ENCODE measurements at places on chromosomes 5 and 9.

DNA sequence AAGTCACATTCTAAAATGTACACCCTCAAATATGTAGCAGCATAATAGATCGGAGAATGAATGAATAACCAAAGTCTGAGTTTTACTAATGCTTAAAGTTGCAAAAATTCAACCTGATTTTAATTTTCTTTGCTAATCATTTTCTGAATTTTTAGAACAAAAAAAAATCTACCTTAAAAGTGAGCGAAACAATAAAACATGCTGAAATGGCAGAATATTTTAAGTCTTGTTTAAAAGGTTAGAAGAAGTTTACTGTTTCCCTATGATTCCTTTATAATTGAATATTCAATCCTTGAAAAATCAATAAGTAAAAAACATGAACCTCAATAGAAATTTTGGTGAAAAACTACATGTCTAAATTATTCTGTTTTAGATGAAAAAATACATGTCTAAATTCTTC, 27.1 kb upstream of the ZNF462 start:
- no peak for DNase-seq

DNA sequence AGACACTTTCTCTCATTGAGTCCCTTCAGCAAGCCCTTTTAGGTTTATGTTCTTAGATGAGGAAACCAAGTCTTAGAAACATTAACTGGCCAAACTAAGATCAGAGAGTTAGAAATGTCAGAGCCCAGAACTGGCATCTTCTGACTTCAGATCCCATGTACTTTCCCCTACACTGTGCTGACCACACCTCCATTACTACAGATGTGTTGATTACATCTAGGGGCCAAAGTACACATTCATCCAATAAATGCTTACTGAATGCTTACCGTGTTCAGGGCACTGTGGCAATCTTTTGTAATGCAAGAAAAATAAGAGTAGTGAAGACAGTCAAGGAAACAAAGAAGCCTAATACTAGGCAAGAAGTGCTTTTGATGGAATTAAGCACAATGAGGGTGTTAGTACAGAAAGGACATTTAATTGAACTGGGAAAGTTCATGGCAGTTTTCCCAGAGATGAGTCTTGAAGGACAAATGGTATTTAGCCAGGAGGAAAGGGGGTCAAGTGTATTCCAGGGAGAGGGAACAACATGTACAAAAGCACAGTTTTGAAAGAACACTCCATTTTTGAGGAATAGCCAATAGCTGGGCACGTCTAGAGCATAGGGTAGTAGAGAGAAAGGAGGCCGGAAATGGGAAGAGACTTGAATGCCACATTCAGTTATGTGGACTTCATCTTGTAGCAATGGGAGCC, 89.7 kb upstream of the CDKN2B start:
- no peak for DNase-seq

DNA sequence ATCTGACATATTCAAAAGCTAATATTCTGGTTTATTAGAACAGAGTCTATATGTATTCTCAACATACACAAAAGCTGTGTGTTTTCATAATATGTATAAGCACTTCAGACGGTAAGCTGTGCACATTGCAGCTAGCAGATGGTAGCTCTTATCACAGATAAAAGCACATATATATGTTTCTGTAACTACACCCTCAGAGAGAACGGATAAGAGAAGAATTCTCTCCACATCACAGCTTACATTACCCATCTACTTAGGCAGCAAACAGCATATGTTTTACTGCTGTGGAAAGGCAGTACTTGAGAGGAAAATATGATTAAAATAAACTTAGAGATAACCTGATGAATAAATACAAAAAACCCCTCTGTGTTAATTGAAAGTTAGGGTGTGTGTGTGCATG, 450.9 kb upstream of the ZNF608 start:
- no peak for DNase-seq

GRCh38 chr5:169085636-169086035, 215.3 kb downstream of the SLIT3 start:
- DNase-seq = no peak

DNA sequence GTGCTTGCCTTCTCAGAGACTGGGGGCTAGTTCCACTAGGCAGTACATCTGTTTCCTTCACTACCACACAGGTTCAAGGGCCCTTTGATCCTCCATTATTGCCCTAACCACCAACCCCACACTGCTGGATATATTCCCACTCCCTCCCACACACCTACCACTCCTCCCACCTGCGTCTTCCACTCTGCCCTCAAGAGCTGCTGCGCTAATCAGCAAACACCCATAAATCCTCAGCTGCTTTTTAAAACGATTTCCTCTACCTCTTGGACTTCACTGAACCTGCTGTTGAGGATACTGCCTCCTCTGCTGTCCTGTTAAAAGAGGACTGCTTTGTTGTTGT, 120.9 kb downstream of the MAPKAP1 start:
- no peak for DNase-seq

DNA sequence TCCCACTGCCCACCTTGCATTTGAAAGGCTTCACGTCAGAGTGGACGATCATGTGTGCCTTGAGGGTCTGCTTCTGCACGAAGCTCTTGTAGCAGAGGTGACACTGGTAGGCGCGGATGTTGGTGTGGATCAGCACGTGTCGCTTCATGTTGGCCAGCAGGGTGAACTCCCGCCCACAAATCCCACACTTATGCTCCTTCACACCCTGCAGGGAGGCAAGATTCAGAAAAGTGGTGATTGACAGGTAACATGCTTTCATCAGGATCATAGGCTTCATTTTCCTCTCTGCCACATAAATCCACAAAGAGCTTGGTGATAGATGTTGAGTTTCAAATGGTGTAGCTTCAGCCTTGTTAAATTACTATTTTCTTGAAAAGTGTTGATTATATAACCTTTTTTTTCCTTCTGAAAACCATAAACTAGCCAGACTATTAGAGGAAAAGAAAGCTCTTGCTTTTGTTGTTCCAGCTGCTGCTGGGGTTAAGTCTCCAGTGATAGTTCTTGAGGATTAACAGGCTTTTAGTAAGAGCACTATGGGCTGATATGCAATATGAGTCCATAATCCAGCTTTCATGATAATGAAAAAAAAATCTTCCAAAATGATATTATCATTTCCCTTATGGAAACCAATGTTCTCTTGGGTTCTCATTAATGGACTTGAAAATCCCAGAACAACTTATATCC, 50.7 kb downstream of the ZNF366 start:
- DNase-seq = no peak

DNA sequence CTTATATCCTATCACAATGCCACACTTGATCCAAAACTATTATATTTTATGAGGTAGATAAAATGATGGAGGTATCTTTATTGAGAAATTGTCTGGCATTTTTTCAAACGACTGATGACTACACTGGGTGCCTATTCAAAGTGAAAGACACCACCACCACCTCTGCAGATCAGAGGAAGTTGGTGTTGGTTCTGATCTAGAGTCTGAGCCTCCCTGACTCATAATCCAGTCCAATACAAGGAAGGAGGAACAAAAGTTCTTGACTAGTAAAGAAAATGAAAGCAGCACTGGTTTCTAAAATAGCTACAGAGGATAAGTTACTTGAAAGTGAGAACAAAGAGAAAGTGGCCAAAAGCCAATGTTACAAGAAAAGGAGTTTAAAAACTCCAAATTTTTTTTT, 139.9 kb downstream of the RFX3 start:
- DNase-seq = no peak

- DNase-seq = no peak
These were observed 202.2 kb upstream of the DMRTA1 start for GRCh38 chr9:22244139-22245011.

DNA sequence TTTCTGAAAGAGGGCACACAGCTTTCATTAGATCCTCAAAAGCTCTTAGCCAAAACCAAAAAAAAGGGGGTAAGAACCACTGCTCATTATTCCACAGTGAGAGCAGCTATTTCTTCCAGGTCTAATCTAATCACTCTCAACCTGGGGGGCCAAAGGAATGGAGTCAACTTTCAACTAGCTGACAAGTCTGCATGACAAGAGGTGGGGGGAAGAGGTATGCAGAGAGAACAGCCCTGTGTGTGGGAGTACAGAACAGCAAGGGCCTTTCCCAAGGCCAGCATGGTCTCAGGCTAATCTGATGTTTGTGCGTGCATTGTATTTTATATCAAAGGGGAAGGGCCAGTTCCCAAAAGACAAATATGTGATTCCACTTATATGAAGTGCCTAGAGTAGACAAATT, 36.9 kb upstream of the PIP5K1B start:
- DNase-seq = no peak

DNA sequence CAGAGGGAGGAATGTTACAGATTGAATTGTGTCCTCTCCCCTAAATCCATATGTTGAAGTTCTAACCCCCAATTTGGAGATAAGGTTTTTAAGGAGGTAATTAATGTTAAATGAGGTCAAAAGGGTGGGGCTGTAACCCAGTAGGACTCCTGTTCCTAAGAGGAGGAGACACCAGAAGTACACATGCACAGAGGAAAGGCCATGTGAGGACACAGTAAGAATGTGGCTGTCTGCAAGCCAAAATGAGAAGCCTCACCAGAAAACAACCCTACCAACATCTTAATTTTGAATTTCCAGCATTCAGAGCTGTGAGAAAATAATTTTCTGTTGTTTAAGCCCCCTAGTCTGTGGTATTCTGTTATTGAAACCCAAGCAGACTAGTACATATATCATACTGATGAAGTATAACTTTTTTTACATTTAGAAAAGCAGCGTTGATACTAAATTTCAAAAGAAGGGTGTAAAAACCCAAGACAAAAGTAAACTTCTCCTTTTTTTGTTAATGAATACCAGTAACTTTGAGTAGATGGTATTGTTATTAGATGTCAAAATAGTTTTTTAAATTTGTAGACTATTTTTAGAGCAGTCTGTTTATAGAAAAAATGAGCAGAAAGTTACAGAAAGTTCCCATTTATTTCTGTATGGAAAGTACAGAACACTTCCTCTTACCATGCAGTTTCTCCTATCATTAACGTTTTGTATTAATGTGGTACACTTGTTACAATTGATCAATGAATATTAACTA, 25.1 kb downstream of the RNF180 start:
- no peak for DNase-seq

DNA sequence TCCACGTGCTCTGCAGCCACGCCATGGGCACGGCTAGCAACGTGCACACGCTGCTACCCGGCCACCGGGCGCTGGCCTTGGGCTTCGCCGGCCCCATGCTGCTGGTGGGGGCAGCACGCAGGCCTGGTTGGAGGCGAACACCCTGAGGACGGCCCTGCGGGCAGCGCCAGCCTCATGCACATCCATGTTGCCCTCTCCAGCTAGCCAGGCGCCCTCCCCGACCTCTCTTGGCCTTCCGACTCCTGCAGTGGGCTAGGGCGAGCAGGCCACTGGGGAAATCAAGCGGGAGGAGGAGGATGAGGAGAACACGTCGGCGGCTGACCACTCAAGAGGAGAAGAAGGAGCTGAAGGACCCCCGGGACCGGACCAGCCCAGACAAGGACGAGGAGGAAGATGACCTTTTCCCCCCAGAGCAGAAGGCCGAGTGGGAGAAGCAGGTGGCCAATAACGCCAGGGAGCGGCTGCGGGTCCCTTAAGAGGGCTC, 73.3 kb downstream of the INSL6 start:
- no peak for DNase-seq

GRCh38 chr5:125715216-125715615, 708.0 kb upstream of the GRAMD2B start:
- DNase-seq = no peak

- no peak for DNase-seq
These were observed 52.9 kb downstream of the C9orf50 start for GRCh38 chr9:129567842-129568559.

DNA sequence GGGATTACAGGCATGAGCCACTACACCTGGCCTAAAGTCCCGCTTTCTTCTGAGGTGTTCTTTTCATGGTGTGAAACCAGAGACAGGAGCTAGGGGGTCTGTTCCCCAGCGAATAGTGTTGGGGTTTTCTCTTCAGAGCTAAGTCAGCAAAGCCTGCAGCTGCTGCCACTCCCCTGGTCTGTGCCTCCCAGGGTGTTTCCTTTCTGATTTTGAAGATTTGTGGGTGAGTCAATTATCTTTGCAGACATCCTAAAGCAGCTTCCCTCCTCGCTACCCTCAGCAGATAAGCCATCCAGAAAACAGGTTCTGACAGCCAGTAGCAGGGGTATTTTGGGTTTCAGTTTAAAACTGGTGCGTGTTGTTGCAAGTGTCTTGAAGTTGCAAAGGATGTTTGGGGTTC, 72.0 kb upstream of the IQGAP2 start:
- DNase-seq = no peak

GRCh38 chr5:173554038-173554955, 62.2 kb downstream of the BOD1 start:
- no peak for DNase-seq

- DNase-seq = no peak
These were observed 27.9 kb downstream of the MED10 start for GRCh38 chr5:6350277-6351090.

DNA sequence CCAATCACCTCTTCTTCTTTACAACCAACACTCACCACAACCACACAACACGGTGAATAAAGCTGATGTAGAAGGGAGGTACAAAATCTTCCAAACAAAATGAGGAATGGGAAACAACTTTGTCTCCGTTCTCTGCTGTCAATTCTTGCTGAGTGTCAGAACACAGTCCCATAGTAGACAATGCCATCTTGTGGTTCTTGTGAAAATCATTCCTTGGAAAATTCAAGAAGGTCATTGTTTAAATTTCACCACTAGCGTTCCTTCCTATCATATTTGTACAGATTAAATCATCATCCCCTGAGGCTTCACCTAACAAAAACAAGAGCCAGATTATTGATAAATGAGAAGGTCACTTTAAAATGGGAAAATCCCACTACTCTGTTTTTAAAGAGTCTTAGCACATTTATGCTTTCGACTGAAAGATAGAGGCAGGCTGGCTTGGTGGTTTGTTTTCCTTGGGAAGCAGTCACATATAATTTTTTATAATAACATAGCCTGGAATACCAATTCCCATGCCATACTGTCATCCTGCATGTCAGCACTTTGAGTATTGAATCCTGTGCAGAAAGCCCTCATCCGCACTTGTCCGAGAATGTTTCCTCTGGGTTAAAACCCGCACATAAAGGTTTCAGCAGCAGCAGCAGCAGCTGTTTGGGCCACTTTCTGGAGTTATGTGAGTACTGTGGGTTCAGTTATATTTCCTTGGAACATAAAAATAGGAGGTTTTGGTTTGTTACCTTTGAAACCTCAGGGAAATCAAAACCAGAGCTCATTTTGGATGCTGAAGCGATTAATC, 395.0 kb upstream of the SMARCA2 start:
- no peak for DNase-seq

DNA sequence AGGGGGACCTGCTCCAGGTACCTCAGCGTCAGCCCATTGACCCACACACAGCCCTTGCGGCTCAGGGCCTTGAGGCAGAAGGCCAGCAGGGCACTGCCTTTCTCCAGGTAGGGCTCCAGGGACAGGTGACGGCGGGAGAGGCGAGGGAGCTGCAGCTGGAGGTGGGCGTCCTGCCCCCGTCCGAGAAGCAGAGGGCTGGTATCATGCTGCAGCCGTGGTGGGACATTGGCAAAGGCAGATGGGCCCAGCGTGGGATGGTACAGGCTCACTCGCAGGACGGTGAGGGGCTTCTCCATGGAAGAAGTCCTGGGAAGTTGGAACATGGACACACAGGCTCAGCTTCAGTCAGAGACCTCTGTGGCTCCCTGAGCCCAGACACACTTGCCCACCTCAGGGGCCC, 2.5 kb upstream of the DCANP1 start:
- DNase-seq = no peak

Data from right forelimb (tissue), 1 donor.